ENCODE measurements at places on chromosomes 12 and 14. TPM values are rescaled to one million over a fixed set of nuclear protein-coding genes. Genes with fewer than 3 reads are reported as not detected.

PAWR gene
- 51.5 TPM for total RNA-seq

ARHGEF25 gene
- 5.5 TPM for total RNA-seq

KRT83 gene
- 5.3 TPM for total RNA-seq

NAB2 gene
- total RNA-seq = 13.6 TPM

BMP4 gene
- total RNA-seq = 2.5 TPM

CABP1 gene
- total RNA-seq = 0.40 TPM

TMEM119 gene
- total RNA-seq = not detected

LTBR gene
- total RNA-seq = 244 TPM

LRP1 gene
- 15.9 TPM for total RNA-seq

LMO3 gene
- total RNA-seq = not detected

TOGARAM1 gene
- 7.7 TPM for total RNA-seq

NYNRIN gene
- total RNA-seq = 0.44 TPM

COL2A1 gene
- total RNA-seq = 0.11 TPM

ALDH1L2 gene
- total RNA-seq = 3.5 TPM

CHURC1 gene
- 81.2 TPM for total RNA-seq

GLT1D1 gene
- not detected for total RNA-seq

PLEKHD1 gene
- total RNA-seq = 0.05 TPM

TMEM52B gene
- 0.18 TPM for total RNA-seq

HSPA2 gene
- 30.7 TPM for total RNA-seq

SLC2A14 gene
- total RNA-seq = 0.78 TPM

SMCO2 gene
- not detected for total RNA-seq

NR1H4 gene
- total RNA-seq = 0.09 TPM

C12orf56 gene
- total RNA-seq = 0.05 TPM

HEATR5A gene
- 16.7 TPM for total RNA-seq

LMNTD1 gene
- not detected for total RNA-seq

ACSM4 gene
- total RNA-seq = not detected

ABCD2 gene
- not detected for total RNA-seq

NAV3 gene
- total RNA-seq = 9.6 TPM

TEAD4 gene
- total RNA-seq = 47.4 TPM

AICDA gene
- total RNA-seq = 0.17 TPM

RIMBP2 gene
- total RNA-seq = 0.06 TPM

Measured in A549 treated with AZD2906 at 1 μM for 4 hours (cell line).